ENCODE measurements at places on chromosomes 7 and 10.

- no peak for DNase-seq
These were observed 74.2 kb downstream of the EZH2 start for GRCh38 chr7:148809856-148810255.

- no peak for DNase-seq
These were observed 96.0 kb upstream of the IKZF1 start for GRCh38 chr7:50208378-50208982.

GRCh38 chr10:46307281-46308112, 20.7 kb downstream of the ANTXRL start:
- no peak for DNase-seq

DNA sequence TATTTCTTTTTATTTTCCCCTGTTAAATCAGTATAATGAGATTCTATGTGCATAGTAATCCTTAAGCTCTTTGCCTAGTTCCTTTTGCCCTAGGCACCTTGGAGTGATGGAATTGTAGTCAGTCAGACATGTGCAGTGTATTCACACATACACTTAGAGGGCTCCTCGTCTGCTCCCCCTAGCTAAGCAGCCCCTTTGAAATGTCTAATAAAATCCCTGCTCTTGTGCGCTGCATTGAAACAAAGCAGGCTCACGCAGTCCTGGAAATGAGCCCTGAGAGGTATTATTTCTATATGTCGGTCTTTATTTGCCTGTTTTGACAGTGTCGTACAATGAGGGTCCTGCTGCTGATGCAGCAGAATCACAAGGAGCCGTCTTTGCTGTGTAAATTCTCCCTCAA, 258.7 kb downstream of the AUTS2 start:
- no peak for DNase-seq

DNA sequence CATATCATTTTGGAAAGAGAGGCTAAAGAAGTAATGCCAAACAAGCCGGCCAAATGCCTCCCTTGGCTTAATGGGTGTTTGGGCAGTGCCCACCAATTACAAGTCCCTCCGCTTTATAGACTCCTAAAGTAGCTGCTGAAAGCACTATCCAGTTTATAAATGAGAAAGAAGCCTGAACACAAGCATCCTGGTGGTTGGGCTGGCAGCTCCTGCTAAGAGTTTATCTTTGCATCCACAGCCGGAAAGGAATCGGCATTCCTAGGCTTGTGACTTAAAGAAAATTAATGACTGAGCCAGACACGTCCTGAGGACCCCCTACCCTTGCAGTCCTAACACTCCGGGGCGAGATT, 13.1 kb upstream of the NKX2-3 start:
- no peak for DNase-seq

DNA sequence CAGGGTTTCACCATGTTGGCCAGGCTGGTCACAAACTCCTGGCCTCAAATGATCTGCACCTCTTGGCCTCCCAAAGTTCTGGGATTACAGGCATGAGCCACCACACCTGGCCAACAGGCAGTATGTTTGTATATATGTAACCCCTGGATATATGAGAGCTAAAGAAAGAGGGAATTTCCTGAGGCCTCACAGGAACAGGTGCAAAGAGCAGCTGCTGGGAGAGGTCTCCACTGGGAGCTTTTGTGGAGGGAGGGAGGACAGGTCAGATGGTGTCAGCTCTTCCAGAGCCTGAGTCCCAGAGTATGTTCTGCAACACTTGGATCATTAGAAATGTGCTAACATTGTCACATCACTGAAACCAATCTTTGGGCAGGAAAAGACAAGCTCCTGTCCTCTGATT, 110.1 kb upstream of the KIF5B start:
- no peak for DNase-seq

GRCh38 chr10:97384156-97384555, 17.0 kb downstream of the RRP12 start:
- no peak for DNase-seq

DNA sequence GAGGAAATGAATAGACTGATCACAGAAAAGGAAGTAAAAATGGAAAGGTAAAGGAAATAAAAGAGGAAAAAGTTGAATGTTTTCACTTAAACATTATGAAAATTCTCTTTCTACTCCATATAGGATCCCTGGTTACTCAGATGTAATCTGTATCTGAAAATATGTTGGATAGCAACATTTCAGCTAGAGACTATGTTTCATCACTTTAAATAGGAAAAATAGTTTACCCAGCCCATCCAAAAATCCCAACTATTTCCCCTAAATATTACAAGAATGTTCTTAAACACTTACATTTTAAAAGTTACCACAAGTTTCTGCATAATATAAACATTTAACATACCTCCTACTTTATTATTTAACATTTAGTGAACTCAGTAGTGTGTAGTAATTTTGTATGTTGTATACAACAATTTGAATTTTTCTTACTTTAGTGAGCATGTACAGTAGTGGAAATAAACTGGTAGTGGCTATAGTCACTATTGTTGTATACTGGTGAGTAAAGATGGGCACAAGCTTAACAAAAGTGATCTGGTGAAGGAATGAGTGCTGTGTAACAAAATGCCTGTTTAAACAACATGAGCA, 27.1 kb downstream of the SLF2 start:
- no peak for DNase-seq

- no peak for DNase-seq
These were observed 3.6 kb downstream of the YWHAG start for GRCh38 chr7:76354981-76355730.

- DNase-seq = no peak
These were observed 851 bp downstream of the KIFBP start for GRCh38 chr10:68989317-68989990.

DNA sequence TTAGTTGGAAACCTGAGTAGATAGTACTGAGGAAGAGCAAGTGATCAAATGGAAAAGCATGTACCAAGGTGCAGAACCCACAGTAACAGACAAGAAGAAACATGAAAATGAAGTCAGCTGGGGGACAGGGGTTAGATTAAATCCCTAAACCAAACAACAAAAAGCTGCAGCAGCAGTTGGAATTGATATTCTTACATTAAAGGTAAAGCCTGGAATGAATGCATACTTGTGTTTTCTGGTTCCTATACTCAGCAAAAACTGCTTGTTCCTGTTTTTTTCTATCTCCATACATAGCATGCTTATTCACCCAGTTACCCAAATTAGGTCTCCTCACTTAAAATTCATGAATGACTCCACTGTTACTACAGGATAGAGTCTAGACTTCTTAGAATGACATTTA, 92.4 kb downstream of the TPST1 start:
- no peak for DNase-seq

GRCh38 chr10:110445871-110446270, 51.8 kb upstream of the DUSP5 start:
- no peak for DNase-seq

GRCh38 chr7:44338600-44338999, 13.2 kb upstream of the CAMK2B start:
- no peak for DNase-seq

- no peak for DNase-seq
These were observed 138.4 kb upstream of the HGF start for GRCh38 chr7:81908220-81908619.

GRCh38 chr10:32207544-32207943, 139.4 kb downstream of the EPC1 start:
- peak; percentile 48 for DNase-seq

- peak; percentile 54 for DNase-seq
These were observed 145.9 kb upstream of the ITGB1 start for GRCh38 chr10:33103863-33104379.

GRCh38 chr7:10483671-10484070, 490.0 kb upstream of the PHF14 start:
- DNase-seq = no peak

DNA sequence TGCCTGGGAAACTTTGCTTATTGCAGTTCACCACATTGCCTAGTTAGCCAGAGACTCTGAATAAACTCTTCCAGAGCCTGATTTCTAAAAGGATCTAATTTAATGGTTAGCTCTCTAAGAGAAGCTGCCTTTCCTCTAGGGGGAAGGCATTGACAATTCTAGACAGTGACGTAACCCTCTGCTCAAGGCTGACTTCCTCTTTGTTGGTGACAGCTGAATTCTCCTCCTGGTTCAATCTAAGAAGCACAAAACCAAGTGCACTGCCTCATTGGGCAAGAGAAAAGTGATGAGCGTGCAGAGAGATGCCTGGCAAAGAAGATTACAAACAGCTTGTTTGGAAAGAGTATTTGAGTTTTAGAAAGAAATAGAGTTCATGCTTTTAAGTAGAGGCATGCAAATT, 102.7 kb downstream of the MACC1 start:
- DNase-seq = peak; percentile 74

- DNase-seq = no peak
These were observed 341.9 kb downstream of the PTPRN2 start for GRCh38 chr7:158245724-158246041.

DNA sequence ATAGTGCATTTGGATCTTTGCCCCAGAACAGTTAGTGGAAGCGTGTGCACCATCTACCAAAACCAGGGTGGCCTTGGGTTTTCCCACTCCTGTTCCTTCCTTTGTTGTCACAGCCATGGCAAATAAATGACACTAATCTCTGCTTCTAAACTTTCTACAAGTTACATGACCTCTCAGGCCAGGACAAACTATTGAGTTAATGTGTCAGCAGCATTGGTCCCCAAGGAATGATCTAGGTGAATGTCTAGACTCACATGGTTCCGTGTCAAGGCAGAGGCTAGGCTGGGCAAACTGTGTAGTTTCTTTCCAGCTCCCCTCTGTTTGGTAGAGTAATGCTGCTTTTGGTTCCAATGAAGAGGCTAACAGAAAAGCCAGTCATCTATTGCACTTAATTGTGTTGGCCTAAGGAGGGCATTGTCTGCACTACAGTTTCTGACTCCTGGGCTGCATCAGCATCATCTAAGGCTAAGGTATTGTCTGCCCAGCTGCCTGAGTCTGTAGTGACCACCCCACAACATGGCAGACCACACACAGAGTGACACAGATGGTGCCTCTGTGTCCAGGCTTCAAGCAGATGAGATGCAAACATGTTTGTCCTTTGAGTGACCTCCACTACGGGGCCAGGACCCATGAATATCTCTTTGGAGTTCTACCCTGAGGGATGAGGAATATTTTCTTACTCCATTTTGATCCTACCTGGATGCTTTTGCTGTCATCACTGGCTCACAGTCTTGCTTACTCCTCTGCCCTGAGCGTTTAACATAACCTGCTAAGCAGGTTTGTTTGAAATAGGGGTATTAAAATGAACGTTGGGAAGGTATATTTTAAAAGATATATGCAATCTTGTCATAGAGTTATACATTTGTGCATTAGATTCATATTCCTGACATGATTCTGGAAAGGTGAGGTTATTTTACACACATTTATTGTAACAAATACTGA, 1.7 kb downstream of the CYP3A4 start:
- DNase-seq = no peak

GRCh38 chr7:107017965-107018719, 26.4 kb upstream of the PRKAR2B start:
- DNase-seq = no peak

DNA sequence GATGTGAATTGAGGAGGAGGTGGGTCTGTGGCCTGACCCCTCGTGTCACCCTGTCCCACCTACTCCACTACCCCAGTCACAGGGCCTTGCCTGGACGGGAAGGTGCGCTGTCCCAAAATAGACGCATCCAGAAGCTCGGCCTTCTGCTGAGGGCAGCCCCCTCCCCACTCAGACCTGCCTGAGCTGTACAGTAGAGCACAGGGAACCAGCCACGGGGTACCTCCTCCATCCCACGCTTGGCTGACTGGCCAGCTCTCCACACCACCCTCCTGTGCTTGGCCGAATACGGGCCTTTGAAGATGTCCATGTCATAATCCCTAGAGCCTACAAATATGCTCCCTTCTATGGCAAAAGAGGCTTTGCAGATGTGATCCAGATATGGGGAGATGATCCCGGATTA, 88.3 kb downstream of the CHST15 start:
- no peak for DNase-seq

GRCh38 chr10:79132681-79133381, 64.1 kb downstream of the ZMIZ1 start:
- DNase-seq = peak; percentile 29

DNA sequence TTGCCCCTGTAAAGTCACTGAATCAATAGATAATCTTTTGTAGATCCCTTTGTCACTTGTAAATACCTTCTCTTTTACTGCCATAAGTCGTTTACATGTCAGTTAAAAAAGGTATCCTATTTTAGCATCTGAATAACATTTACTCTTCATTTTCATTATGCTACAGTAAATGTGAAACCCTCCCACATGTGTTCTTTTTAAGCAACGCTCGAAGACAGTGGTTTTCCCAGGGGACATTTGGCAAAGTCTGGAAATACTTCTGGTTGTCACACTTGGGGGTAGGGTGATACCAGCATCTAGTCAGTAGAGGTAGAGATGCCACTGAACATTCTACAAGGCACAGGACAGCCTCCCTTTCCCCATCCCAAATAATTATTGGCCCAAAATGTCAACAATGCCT, 23.7 kb downstream of the ATAD1 start:
- DNase-seq = no peak

DNA sequence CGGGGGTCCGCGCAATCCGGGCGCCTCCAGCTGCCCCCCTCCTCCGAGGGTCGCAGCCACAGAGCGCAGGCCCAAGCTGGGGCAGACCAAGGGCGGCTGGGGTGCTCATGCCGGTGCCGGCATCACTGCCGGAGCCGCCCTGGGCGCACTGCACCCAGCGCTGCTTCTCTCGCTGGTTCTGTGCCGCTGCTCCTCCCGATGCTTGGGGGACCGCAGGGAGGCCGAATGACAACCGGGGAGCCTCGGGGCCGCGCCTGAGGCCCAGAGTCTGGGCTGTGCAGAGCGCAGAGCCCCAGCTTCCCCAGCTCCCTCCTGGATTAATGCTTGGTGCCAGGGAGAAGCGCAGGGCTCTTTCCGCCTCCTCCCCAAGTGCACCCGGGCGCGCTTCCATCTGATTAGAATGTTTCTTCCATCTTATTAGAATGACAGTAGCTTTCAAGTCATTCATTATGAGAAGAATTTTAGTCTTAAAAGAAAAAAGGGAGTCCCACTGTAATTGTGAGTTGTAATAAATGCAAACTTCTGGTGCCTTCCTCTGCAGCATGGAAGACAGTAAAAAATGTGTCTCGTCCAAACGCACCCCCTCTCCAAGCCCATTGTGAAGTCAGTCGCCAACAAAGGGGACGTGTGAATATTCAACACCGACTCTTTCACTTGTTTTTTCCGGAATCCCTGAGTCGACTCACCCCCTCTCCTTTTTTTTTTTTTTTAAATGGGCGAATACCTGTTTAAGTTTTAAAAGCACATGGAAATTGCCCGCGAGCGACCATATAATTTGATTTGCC, 19.5 kb upstream of the PTF1A start:
- no peak for DNase-seq

DNA sequence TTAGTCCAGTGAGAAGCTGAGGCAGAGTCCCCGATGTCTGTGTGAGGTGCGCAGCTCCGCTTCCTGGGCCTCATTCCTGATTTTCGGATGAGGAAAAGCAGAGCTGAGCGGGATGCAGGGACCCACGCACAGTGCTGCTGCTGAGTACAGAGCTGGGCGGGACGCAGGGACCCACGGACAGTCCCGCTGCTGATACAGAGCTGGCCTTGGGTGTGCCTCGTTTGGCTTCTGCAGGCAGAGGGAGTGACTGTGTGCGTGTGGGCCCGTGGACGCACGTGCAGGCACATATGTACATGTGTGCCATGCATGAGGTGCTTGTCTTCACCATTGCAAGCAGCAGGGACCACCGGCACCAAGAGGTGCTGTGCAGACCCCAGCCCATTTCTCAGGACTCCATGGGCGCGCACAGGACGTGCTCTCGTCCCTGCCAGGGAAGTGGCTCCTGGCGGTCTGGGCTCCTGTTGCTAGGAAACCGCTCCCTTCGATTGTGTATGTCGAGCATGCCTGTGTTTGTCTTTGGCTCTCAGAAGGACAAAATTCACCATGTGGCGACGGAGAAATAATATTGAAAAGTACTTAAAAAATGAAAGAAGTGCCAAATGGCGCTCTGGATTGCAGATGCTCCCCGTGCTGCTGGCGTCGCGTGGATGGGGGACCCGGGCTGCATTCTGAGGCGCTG, 303.8 kb upstream of the MKI67 start:
- no peak for DNase-seq
